Activated naive CD4-positive, alpha-beta T cell treated with Interleukin-2 at 50 U/mL for 16 hours (primary cell): ENCODE measurements at places on chromosomes 2 and 18.
A peak's percentile ranks its signal among the peaks of the same experiment; 100 is the strongest.

DNA sequence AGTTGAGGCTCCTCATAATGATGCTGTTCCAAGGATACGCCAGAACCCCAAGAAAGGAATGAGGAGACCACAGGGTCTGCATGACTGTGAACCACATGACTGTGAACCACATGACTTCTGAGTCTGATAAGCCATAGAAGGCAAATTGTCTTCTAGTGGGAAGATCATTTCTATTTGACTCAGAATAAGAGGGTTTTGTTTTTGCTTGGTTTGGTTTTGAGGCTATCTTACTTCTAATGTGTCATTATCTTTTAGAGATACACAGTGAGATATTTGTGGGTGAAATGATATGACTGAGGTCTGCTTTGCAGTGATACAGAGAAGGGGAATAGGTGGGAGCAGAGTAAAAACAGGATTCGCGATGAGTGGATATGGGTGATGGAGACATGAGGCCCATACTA, 28.9 kb upstream of the BCL2L11 start:
- peak; percentile 16 for DNase-seq

DNA sequence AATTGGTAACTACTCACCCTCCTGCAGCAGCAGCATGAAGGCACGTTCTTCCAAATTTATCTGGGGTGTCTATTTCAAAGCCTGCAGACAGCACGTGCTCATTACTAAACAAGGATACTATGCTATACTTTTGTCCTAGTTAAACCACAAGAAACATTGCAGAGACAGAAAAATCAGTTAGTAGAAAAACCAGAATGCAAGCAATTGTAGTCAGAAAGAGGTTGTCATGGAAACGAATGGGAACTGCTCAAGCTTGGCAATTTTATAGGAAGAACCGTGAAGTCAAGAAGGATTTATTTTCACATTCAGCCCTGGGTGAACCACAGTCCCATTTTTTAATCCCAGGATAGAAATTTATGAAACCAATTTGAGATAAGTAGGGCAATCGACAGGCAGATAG, 162.2 kb upstream of the PGAP1 start:
- no peak for DNase-seq

GRCh38 chr2:166090346-166090745, 37.5 kb downstream of the SCN1A start:
- no peak for DNase-seq

DNA sequence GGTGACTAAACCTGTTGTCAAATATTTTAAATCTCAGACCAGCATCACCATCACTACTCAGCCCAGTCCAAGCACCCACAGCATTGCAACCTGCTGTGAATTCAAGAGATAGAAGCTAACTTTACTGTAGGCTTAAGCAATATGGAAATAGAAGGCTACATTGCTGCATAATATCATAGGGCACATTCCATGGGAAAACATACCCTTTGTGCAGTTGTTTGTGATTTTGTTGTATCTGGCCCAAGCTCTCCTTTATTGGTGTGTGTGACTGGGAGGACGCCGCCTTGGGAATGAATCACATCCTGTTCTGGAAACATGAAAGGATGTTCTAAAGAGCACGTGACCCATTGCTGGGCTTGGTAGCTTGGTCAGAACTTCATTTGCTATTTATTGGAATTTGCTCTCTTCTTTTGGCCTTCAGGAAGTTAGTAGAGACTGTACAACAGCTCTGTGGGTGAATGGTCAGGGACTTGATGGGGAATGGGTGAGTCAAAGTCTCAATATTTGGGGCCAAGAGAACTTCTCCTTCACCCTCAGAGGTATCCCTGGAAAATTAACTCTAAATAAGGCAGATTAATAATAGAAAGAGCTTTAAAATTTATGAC, 106.8 kb upstream of the SERPINE2 start:
- no peak for DNase-seq

DNA sequence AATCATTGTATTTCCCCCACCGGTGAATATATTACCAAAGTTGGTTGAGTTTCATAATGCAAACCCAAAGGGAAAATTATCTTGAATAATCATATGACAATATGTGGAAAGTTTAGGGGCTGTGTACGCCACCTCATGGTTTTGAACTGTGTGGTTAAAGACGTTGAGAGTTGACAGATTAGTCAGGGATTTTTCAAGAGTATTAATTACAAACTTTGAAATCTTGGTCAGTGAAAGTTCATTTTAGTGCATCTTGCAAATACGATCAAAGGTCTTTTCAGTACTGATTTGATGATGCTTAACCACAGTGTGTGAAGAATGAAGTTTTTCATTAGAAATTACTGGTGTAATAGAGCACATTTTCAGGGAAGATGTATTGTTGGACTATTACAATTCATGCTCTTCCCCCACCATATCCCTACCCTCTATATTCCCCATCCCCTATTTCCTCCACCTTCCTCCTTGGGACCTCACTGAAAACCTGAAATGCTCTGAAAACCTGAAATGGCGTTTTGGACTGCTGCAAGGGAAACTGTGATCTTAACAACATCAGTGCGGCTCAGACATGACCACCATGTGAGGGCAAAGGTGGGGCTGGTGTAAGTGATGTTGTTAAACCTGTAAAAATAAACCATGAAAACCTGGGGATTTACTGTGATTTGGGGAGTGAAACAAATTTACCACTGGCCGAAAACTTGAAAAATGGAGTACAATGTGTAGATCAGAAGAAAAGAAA, 4.5 kb upstream of the BCL2L11 start:
- DNase-seq, result peak; percentile 40

DNA sequence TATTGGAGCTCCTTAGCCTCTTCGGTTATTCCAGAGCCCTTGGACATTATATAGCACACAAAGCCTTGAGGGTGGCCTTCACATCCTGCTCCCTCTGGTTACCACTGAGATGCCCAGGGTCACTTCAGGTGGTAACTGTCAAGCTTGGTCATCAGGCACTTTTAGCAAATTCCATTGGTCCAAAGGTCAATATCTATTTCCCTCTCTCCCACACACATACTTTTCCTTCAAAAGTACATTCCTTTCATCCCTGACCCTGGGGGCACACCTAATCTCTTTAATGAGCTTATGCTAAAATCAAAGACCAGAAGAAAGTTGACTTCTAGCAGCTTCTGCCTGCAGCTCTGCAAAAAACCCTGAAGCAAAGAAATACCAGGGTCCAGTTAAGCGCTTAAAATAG, 172.0 kb upstream of the NRP2 start:
- DNase-seq, result no peak

GRCh38 chr2:221602938-221603337, 30.8 kb upstream of the EPHA4 start:
- no peak for DNase-seq

DNA sequence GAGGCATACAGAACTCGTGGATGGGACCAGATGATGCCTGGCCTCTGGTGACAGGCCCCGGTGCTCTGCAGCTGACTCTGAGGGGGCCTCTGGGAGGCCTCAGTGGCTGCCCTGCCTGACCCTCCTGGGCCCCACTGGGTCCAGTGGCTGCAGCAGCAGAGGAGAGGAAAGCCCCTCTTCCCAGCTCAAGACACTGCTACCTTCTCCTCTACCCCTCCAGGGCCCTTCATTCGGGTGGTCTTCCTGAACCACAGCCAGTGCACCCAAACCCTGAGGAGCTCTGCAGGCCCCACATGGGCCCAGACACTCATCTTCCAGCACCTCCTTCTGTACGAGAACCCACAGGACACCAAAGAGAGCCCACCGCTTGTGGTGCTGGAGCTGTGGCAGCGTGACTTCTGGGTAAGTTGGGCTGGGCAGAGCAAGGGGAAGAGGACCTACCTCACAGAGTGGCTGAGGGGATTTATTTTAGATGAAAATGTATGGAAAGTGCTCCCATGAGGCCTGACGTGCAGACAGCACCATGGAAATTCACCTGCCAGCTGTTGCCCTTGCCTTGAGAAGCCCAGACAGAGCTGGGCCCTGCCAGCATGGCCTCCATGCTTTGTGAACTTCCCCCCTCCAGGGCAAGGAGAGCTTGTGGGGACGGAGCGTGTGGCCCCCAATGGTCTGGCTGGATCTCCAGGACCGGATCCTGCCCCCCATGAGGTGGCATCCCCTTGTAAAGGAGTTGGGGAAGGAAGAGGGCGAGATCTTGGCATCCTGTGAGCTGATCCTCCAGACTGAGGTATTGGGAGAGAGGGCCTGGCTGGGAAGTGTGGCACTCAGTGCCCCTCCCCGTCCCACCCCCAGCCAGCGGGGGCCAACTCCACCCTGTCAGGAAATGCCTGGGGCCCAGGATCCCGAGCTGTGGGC, 46.3 kb downstream of the LMAN2L start:
- DNase-seq, result no peak
